Forelimb muscle (tissue), 1 donor: ENCODE measurements at places on chromosomes 2 and 18.

DNA sequence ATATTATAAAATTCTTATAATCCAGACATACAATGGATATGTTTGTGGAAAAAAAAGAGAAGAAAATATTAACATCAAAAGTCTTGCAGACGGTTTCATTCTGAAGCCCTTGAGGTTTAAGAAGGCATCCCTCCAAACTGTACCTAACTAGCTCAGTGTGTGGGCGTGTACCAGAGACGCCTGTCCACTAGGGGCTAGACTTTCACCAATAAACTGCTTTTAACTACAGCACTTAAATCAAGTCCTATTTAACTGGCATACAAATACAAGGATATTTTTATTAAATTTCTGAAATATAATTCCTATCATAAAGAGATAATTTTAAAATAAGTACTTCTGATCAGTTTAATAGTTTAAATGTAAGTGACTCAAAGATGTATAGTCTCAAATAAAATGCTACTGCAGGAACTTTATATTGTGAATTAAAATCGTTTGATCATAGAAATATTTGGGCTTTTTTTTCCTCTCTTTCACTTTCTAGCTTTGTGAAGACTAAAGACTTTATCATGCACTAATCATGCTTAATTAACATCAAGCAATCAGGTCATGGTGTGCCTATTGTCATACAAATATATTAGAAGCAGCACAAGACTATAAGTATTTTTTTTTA is 437.7 kb downstream of the SATB2 start:
- DNase-seq = no peak

GRCh38 chr2:200125444-200126284 is 170.3 kb downstream of the MAIP1 start:
- no peak for DNase-seq

DNA sequence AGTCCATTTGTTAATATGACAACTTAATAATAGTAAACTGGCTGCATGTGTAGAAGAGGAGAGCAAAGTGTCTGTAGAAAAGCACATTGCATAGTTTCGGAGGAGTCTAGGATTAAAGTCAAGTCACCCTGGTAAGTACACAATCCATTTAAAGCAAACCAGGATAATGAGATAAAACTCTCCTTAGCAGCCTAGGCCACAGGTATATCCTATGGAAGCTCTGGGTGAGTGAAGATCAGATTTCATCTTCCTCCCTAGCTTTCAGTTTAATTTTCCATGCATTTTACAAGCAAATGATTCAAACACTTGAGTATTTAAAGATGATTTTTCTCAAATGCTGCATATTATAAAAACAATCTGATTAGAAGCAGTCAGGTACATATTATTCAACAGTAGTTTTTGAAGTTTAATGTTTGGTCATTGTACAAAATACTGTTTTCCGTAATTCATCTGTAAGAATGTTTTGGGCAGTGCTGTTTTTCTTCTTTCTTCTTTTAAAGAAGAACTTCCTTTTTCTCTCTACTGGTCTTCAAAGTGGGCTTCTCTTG is 10.2 kb downstream of the CERS6 start:
- no peak for DNase-seq

DNA sequence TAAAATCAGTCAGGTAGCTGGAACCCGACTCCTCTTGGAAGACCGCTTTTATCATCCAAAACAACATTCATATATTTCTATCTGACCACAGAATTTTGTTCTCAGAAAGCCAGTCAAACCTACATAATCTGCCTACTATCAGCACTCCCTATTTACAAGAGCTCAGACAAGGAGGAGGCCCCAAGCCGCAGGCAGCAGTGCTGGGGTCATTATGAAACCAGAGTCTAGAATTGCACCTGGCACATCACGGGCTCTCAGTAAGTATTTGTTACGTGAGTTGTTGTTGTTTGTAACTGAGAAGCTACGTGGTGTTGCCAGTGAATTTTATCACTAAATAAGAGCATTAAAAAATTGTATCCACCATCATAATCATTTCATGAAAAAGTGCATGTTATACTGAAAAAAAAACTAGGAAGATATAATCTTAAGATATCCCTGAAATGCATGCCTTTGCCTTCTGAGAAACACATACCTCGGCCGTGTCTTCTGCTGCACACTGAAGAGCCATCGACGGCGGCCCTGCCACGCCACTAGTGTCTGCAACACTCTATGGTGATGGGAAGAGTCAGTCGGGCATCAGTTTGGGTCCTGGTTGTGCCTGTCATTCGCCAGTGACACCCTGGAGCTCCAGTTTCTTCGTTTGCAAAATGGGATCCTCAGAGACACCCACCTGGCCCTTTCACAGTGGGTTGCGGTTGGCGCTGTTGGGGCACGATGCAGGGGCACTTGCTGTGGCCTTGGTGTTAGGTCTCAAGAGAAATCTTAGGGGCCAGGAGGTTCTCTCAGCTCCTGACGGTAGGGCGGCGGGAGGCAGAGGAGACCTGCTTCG is 505.9 kb downstream of the EIPR1 start:
- DNase-seq = no peak

DNA sequence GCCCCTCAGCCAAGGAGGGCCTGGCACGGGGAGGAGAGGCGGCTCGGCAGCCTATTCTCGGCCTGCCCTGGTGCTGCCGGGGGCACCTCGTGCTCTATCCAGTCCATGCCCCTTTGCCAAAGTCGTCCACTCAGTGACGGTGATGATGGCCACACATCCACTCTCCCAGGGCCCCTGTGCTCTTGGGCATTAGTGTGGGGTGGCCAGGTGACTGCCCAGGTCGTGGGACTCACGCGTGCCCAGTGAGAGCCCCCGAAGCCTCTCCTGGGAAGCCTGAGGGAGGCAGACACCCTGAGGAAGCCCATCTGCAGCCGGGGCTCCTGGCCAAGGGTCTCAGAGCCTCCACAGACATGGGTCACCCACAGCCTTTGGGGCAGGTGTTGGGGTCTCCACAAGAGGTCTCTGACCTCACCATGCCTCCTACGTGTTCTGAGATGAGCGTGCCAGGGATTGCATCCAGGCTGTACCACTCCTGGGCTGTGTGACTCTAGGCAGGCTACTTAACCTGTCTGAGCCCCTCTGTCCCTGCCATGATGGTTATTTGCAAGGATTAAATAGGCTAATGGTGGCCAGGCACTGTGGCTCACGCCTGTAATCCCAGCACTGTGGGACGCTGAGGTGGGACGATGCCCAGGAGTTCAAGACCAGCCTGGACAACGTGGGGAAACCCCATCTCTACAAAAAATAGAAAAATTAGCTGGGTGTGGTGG is 12.9 kb downstream of the RAMP1 start:
- no peak for DNase-seq

- no peak for DNase-seq
Observed at GRCh38 chr2:207264310-207264709, 98.6 kb upstream of the KLF7 start.

DNA sequence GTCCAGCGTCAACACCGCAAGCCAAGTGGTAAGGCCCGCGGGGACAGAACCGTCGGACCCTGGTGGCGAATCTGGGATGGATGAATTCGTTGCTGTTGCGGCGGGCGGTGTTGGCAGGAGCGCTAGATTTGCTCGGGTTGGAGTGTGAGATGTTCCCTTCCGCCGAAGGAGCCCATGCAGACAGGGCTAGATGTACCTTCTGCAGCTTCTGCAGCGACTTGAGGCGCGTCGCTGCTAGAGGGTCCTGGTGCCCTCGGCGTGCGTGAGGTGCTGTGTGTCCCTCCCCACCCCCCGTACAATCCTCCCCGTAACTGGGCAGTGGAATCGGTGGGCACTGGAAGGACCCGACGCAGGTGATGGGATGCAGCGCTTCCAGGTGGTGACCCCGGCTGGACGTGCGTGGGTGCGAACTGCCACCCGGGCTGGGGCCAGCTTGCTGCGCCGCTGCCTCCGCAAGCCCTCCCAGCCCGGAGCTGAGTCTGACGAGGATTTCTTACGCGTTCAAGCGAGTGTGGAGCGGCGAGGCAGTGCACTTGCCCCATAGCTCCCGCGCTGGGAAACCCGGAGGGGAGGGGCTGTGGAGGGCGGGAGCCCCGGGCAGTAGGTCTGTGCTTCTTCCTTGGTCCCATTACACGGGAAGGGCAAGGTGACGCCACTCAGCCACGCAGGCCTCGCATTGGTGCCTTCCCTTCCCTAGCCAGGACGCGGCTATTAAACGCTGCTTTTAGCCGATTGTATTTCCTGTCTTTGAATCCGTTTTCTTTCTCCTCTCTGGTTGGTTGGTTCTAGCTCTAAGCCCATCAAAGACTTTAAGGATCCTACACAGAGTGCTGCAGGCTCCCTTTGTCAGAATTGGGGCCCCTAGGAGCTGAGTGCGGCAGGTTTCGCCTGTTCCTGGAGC is 34.2 kb downstream of the CHRNA1 start:
- no peak for DNase-seq

DNA sequence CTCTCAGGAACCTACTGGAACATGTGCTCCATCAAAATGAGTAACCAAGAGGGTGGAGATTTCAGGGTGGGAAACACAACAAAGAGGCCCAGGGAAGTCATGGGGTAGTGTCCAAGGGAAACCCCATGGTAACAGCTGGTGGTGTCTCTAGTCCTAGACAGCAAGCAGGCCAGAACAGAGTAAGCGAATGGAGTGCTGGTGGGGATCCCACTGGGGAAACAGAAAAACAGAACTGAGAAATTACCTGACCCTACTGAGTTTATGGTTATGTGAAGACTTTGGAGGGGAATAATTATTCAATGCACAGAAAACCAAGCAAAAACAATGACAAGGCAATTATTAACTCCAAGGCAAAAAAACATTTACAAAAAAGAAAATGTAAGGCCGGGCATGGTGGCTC is 16.9 kb downstream of the ERCC3 start:
- DNase-seq = no peak

DNA sequence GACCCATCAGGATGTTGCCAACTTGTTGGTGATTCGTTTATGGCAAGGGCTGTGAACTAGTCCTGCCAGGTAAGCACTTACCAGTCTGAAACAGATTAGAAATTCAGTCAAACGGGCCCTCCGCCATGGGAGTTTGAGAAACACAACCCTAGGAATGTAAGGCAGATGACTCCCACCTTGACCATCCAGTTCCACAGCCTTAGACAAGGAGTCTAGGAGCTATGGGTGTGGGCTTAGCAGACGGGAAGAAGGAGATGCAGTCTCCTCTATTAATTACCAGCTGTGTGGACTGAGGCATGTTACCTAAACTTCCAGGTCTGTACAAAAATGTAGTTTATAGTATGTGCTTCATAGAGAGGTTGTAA is 319.4 kb upstream of the NCKAP5 start:
- DNase-seq = no peak

GRCh38 chr2:233404222-233404621 is 49.9 kb downstream of the DGKD start:
- DNase-seq = no peak

DNA sequence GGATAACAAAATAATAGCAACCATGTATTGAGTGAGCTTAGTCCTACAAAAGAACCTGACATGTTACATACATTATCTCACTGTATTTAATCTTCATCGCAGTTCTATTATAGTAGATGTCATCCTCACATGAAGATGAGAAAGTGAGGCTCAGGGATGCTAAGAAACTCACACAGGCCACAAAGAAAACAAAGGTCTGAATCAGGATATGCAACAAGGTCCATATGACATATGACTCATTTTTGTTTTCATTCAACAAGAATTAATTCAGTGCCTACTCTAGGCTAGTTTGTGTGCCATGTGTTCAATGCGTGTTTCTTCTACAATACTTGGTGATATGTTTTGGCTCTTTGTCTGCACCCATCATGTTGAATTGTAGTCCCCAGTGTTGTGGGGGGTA is 219.7 kb upstream of the EPHA4 start:
- DNase-seq = no peak

DNA sequence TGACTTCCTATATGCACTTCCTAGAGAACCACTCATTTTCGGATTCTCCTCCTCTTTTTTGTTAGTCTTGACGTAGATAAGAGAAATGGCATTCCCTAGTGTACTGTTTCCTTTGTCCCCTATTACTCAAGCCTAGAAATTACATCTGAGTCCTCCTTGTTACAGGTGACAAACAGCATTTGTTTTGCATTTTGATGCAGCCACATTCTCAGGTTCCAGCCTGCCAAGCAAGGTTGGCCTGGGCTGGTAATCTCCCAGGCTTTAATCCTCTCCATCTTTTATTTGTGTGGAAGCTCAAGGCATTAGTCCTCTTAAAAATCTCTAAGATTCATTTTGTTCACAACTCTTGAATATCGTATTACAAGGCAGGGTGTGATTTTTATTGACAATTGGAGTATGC is 318.0 kb upstream of the NRP2 start:
- no peak for DNase-seq

DNA sequence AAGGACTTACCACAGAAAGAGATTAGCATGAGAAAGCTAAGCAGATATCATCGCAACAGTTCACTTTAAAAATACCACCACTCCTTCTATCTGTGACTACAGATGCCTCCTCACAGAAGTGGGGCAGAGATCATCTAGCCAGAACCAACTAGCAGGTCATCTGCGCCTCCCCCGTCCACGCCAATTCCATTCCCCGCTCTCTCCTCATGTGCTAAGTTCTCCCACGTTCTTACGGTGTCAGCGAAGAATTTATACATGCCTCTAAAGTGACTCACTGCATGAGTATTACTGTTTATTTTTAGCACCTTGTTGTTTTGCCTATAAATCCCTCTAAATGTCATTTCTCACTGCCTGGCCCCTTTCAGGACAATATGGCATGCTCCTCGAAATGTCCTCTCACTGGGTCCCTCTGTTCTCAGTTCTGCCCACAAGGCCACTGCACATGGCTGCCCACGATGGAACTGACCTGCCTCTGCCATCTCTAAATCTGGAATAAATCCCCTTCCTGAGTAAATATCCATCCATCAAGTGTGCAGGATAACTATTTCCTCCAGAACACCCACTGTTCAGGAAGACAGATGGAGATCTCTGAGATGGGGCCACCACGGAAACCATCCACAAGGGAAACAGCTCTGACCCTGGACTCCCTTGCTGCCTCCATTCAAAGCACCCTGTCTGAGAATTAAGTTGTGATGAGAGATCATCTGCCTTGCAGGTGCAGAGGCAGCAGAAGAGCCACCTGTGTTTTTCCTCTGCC is 137.7 kb downstream of the IRS1 start:
- no peak for DNase-seq

- no peak for DNase-seq
Observed at GRCh38 chr18:74050807-74051206, 96.8 kb downstream of the FBXO15 start.

DNA sequence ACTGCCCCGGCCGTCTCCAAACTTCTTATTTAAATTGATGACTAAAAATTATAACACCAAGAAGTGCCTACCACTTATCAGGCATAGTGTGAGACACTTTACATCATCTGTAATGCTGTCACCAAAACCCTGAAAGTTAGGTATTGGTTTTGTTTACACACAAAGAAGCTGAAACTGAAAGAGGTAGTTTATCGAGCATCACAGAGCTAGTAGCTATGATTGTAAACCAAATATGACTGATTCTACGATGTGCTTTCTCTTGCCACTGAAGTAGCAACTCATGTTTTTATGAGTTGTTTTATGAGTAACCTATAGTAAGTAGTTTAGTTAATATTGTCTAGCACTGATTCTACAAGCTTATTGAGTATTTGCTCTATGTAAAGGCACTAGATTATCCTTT is 31.5 kb downstream of the DYNC1I2 start:
- DNase-seq = no peak

- no peak for DNase-seq
Observed at GRCh38 chr2:21035974-21036707, 7.7 kb downstream of the APOB start.
